ENCODE measurements at places on chromosomes 13 and 19.

DNA sequence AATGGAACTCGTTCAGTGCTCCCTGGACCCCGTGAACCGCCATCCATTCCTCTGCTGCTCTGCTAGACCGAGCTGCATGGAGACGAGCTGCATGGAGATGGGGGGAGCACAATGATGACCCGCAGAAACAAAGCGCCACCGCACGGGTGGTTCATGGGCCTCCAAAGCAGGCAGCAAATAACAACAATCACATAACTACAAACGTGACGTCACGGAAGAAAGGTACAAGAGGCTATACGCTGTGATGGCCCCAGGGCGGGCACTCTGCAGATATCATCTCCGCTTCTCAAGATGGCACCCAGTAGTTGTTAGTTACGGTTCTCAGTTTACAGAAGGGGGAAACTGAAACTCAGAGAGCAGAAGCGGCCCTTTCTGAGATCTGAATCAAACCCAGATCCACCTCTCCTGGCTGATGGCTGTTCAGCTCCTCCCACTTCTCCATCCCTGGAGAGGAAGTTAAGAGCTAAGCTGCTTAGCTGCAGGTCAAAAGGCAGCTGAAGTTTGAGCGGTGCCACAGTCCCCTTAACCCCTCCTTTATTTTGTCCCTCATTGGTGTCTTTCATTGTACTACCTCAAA, 1.7 kb downstream of the ATP13A1 start:
- DNase-seq = no peak

DNA sequence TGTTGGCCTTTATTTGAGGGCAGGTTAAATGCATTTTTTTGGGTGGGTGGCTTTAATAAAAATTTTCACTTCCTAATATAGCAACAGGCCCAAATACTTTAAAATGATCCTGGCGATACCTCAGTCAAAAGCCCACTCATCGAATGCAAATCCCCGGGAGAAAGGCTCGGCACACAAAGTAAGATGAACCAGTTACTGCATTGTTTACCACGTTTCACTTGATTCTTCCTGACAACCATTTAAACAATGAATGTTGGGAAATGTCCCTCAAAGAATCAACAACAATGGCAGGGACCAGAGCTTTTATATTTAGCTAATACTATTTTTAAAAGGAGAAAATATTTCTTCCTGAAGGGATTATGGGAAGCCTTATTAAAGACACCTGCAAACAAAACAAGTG, 187.7 kb downstream of the ABCC4 start:
- DNase-seq = no peak

DNA sequence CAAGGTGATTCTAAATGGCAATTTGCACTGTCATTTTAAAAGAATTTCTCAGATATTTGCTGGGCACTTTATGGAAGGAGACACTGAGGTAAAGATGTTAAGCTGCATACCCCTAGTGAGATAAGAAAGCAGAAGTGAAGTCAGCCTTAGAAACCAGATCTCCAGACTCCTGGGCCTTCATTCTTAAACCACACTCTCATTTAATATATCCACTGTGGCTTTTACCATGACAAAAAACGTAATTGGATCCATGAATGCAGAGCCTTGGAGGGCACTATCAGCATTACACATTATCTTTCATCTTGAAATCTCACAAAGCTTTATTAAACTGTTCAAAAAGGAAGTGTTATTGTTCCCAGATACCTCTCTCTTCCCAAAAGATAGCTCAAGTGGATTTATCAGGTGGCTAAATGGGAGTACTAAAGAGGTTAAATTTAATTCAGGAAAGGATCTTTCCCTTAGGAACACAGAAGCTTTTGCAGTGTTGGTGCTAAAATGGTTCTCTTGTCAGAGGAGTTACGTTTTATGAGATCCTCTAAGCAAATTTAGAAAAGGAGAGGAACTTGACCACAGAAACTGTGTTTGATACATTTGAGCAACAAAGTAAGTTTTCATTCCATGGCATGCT, 1060.4 kb downstream of the EFNB2 start:
- no peak for DNase-seq

GRCh38 chr13:22077205-22077683, 406.4 kb downstream of the FGF9 start:
- DNase-seq = no peak

DNA sequence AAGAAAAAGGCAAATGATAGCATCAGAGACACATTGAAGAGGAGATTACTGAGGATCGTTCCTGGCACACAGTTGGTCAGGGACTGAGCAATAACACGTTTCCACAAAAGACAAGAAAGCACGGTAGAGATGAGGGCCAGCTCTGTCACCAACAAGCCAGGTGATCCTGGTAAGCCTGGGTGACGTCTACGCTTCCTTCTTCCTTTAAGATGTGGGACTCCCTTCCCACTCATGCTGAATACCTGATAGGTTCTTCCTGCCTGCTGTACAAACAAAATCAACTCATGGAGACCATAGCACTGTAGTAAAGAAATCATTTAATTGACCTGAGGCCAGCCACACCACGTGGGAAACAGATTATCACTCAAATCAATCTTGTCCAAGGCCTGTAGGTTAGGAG, 19.7 kb upstream of the COG3 start:
- DNase-seq = no peak

GRCh38 chr19:397321-397720, 11.6 kb downstream of the C2CD4C start:
- DNase-seq = no peak

DNA sequence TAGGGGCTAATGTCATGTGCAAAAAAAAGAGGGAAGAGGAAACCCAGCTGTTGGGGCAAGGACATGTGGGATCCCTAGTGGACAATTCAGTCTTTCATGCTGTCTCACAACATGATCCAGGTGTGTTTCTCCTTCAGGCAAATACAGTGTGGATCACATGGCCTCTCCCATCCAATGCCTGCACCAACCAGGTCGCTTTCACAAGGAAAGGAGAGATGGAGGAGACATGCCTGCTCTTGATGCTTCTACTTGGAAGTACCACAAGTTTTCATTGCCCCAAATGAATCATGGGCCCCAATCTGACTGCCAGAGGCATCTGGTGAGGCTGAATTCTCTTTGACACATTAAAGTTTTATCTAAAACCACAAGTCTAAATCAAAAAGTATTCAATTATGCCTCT, 82.1 kb downstream of the DLEU7 start:
- no peak for DNase-seq

- DNase-seq = no peak
Measured at GRCh38 chr19:55312621-55313512, 12.3 kb downstream of the TMEM150B start.

DNA sequence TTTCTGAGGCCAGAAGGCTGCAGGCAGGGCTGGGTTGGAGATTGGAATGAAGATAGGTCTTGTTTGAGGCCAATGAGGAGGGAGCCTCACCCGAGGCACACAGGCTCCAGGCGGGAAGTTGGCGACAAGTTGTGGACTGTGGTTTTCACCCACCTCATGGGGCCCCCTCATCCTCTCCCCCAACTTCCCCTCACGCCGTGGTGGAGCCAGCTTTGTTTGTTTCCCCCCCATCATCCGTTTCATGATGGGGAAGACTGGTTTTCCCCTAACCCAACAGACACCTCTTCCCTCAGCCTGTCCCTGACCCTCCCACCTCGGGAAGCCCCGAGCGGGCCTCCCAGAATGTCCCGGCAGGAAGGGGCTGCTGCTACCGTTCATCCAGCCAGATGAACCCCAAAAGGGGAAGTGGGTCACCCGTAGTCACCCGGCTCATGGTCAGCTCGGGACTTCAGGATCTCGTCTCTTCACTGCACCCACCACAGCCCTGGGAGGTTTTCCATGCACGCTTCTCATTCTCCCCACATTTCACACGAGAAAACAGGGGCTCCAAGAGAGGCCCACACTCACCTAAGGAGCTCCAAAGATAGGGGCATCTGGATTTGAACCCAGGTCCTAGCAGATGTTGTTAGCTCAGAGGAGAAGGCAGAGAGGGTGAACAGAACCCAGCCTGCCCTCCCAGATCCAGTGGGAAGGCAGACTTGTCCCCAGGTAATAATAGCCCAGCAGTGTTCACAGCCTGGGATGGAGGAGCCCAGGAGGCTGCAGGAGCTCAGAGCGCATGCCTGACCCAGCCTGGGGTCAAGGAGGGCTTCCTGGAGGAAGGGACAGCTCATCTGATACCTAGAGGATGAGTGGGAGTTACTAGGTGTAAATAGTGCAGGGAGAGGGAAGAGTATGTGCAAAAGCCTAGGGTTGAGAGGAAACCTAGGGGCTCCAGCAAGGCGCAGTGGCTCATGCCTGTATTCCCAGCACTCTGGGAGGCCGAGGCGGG, 23.5 kb downstream of the CEACAM16 start:
- no peak for DNase-seq

All from kidney tubule cell (primary cell).